Activated CD8-positive, alpha-beta T cell treated with anti-CD3 and anti-CD28 coated beads, Interleukin-2, amount 10 ng/mL, durations not matched to agents 7 days and 5 days (primary cell): ENCODE measurements at places on chromosomes 7 and 10.

DNA sequence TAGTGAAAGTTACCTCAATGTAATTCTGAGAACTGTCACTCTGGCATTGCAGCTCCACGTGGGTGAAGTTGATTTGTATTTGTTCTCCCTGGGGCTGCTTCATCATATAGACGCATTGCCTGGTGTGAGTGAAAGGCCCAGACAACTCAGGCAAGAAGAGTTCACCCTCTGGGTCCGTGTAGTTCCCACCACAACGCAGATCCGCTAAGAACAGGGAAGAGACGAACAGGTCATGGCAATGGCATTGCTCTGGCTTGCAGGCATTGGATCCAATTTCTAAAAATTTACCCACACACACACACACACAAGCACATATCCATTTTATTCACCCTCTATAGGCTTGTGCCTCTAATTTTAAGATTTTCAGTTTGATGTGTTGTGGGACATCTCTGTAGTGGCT lies 45.4 kb downstream of the CUBN start:
- no peak for DNase-seq
- no peak overlapping the region for H3K27ac ChIP-seq
- no peaks in the 10 kb centered on the region for H3K36me3 ChIP-seq
- no peak overlapping the region for H3K4me3 ChIP-seq
- H3K27me3 ChIP-seq, result no peaks in the 10 kb centered on the region
- H3K4me1 ChIP-seq, result peaks cover 4% of the 10 kb centered on the region

DNA sequence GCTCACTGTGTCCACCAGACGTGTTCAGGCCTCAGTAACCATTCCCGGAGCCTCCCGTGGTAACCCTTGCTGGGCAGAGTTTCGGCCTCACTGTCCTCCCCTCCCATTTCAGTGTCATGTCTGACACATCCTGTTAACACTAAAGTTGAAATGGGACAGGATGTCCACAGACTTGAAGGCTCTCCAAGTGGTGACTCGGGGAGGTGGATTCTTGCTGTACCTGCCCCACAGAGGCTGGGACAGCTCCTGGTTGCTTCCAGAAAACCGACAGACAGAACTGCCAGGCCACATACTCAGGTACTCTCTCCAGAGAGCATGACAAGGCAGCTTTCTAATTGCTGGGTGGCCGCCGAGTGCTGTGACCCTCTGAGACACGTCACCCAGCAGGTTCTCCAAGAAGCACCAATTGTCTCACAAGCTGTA lies 17.9 kb upstream of the CYTH3 start:
- no peaks in the 10 kb centered on the region for H3K36me3 ChIP-seq
- DNase-seq, result no peak
- H3K4me1 ChIP-seq, result no peaks in the 10 kb centered on the region
- no peak overlapping the region for H3K27ac ChIP-seq
- no peaks in the 10 kb centered on the region for H3K27me3 ChIP-seq

DNA sequence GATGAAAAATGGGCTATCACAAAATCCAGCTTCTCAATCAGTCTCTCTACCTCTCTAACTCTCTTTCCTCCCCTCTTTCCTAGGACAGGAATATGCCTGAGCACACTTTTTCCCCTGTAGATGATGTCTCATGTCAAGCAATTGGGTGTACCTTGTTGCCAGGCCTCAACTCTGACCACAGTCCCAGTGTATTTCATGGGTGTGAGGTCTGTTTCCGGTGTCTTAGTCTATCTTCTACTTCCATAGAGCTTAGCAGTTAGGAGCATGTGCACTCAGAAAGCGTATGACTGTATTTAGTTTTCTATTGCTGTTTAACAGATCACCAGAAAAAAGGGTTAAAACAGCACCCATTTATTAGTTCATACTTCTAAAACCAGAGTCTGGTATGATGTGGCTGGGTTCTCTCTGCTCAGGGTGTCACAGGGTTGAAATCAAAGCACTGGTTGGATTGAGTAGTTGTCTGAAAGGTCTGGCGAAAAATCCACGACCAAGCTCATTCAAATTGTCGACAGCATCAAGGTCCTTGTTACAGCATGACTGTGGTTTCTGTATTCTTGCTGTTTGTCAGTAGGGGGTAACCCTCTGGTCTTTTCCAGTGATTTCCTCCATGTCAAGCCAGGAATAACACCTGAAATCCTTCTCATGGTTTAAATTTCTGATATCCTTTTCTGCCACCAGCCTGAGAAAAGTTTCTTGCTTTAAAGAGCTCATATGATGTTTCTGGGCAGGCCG lies 130.0 kb downstream of the THSD7A start:
- no peak overlapping the region for H3K4me3 ChIP-seq
- no peaks in the 10 kb centered on the region for H3K4me1 ChIP-seq
- H3K27me3 ChIP-seq, result no peaks in the 10 kb centered on the region
- no peaks in the 10 kb centered on the region for H3K36me3 ChIP-seq

DNA sequence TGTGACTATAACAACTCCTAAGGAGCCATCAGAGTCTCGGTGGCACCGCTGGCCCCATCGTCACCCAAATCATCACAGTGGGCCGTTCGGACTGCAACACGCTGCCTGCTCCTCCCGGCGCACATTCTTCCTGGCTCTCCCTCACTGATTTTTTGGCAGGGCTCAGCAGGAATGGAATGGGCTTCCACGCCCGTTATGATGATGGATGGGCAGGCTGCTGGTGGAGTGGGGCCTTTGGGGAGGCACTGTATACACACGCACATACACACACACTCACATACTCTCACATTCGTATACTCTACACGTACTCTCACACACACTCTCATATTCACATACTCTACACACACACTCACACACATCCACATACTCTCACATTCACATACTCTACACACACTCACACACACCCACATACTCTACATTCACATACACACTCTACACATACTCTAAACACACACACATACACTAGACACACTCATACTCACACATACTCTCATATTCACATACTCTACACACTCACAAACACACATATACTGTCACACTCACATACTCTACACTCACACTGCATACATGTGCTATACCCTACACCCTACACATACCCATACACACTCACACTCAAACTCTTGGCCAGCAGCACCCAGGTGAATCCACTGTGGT lies 99.8 kb downstream of the KCNMA1 start:
- H3K4me1 ChIP-seq, result peaks cover 9% of the 10 kb centered on the region
- H3K4me3 ChIP-seq, result no peak overlapping the region
- no peak for DNase-seq

DNA sequence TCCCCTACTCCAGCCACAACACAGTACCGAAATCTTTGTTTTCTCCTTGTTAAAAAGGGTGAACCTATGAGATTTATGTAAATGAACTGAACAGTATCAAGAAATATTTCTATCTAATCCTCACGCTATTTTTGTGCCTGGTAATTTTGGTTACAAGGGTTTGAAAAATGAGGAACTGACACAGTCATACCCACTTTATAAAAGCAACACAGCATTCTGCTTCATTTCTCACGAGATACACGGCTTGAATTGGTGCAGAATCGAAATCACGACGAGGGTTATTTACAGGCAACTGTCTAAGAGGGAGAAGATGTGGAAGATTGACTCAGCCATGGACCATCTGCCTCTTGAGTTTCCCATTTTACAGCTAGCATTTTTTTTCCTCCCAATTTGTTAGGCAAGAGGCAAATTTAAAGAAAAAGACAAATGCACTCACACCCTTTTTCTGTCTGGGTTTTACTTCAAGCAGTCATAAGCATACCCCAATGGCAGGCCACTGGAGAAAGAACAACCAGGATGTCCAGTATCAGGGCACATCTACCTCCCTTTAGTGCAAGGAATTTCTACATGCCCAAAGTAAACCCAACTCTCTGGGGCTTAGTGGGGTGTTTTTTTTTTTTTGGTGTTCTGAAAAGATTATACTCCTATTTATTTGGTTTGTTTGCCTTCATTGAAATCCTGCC lies 108.1 kb downstream of the ITGB8 start:
- no peak overlapping the region for H3K4me3 ChIP-seq
- no peaks in the 10 kb centered on the region for H3K36me3 ChIP-seq
- no peak overlapping the region for H3K27ac ChIP-seq
- H3K27me3 ChIP-seq, result no peaks in the 10 kb centered on the region
- no peak for DNase-seq
- no peaks in the 10 kb centered on the region for H3K4me1 ChIP-seq

DNA sequence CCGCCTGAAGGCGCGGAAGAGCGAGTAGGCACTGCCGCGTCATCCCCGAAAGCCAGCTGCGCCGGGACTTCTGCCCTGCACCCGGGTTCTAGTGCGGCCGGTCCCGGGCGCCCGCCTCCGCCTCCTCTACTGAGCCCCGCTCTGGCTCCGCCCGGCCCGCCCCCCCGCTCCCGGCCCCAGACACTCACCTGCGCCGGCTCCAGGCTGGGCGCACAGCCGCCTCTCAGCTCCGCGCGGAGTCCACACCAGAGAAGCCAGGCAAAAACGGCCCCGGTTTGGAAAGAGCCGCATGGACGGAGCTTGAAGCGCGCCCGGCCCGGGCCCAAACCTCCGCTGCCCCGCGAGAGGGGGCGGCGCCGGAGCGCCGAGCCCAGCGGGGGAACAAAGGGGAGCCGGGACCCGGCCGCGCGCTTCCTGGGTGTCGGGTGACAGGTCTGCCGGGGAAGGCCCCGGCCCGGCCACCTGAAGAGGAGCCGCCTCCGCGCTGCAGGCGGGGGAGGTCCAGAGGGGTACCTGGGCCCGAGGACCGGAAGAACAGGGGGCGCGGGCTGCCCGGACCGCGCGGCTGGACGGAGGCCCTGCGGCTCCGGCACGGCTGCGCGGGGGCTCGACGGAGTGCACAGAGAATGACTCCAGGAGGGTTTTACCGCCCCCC lies 168.2 kb downstream of the NRF1 start:
- peaks cover 33% of the 10 kb centered on the region for H3K4me1 ChIP-seq
- H3K27ac ChIP-seq, result no peak overlapping the region
- H3K36me3 ChIP-seq, result no peaks in the 10 kb centered on the region
- peak overlapping the region; percentile 12 for H3K4me3 ChIP-seq
- H3K27me3 ChIP-seq, result peaks cover 59% of the 10 kb centered on the region
